ENCODE measurements at places on chromosomes 3 and 15. TPM values are rescaled to one million over a fixed set of nuclear protein-coding genes. Genes with fewer than 3 reads are reported as not detected.

Gene RARRES1
- 93.0 TPM for total RNA-seq

Gene ACKR4
- 0.83 TPM for total RNA-seq

GRCh38 chr3:30449290-30449632 is 157.1 kb upstream of the TGFBR2 start:
- DNase-seq: no peak

DNA sequence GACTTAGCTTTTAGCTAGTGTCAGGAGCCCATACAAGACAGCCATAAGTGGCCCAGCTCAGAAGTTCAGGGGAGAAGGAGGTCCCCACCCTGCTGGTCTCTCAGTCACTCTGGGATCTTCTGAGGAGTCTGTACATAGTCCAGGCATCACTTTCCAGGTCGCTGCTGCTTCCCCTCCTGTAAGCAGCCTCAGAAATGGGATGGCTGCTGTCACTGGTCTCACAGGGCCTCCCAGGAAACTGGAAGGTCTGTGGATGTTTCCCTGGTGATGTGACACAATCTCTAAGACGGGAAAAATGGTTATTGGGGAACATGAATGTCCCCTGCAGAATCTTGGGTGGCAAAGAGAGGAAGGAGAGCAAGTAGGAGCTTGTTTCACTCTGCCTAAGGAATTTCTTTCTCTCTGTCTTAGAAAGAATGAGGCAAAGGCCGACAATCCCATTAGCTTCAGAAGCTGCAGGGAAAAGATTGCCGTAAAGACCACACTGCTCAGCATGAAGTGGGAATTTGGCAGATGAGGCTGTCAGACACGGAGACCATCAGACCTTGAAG is 43.2 kb upstream of the TNFAIP8L3 start:
- DNase-seq: no peak

- DNase-seq: no peak
Measured at GRCh38 chr3:62632510-62633294, 242.5 kb downstream of the CADPS start.

DNA sequence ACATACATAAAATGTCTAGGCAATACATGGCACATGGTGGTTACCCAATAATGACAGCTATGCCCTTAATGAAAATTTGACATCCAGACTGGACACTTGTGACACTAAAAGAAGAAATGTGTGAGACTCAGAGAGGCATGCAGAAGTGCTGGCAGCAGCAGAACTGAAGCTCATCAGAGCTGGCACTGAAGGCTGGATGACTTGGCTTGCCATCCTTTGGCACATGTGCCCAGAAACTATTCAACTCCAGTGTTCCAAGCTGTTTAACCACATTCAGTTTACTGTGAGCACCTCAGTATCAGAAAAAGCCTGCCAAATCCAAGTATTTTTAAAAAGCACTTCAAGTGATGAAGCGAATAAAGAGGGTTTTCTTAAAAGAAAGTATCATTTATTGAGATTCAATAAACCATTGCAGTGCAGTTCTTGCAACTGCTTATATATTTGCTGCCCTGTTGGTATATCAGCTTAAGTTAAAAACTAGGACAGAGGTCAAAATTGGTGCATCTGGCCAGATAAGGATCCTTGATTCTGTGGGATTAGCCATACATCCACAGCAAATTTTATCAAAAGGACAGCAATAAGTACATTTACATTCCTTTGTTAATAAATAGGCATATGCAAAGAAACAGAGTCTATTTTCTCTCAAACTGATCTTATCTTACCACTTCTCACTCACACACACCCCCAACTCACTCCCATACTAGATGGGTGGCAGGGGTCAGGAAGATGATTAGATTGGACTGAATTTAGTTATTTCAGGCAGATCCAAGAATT is 15.8 kb downstream of the IGSF11 start:
- DNase-seq: no peak

DNA sequence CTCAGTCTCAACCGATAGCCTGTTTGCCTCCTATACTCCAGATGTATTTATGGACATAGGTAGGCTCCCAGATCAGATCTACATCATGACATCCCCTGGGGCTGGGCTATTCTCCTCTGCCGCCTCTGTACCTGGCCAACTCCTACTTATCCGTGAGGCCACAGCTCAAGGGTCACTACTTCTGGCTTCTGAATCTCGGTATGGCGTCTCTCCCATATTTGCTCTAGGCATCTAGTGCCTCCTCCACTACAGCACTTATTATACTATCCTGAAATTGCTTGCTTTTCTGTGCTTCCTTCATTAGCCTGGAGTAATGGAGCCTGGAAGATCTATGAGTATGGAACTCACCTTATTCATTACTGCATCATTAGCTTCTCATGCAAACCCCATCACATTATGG is 172.6 kb upstream of the WNT5A start:
- no peak for DNase-seq
